ENCODE measurements at places on chromosomes 13 and 19.

GRCh38 chr13:91372911-91373310, 25.4 kb downstream of the MIR17HG start:
- no peak for DNase-seq

DNA sequence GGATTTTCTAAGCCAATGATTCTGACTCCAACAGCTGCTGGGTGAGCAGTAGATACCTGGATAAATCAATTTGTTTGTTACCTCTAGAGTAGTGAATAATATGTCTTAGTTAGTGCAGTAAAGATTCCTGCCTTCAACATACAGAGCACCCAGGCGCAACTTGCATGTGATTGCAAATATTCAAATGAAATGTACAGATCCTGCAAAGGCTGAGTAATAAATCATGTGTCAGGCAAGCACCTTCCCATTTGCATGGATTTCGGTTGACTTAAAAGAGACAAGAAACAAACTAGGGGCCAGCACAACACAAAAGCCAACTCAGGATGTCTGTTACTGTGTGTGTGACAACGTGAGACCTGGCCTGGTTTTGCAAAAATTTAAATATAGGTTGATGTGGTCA, 79.7 kb downstream of the TNFSF11 start:
- no peak for DNase-seq

- no peak for DNase-seq
Observed at GRCh38 chr13:57631596-57632275, at the start of gene PCDH17. TSS of gene PCDH17 (plus strand) at chr13:57631744. CDS start at chr13:57632547, 803 bp downstream.

GRCh38 chr19:55615543-55616394, 8.6 kb downstream of the ZNF784 start:
- DNase-seq, result no peak

- no peak for DNase-seq
Observed at GRCh38 chr19:31578326-31578725, 229.1 kb upstream of the TSHZ3 start.

- DNase-seq, result no peak
Observed at GRCh38 chr13:104586051-104586746, 1520.0 kb upstream of the SLC10A2 start.

- DNase-seq, result peak; percentile 62
Observed at GRCh38 chr13:42574435-42575311, 721 bp downstream of the TNFSF11 start.

- no peak for DNase-seq
Observed at GRCh38 chr13:83204886-83205285, 677.4 kb downstream of the SLITRK1 start.

DNA sequence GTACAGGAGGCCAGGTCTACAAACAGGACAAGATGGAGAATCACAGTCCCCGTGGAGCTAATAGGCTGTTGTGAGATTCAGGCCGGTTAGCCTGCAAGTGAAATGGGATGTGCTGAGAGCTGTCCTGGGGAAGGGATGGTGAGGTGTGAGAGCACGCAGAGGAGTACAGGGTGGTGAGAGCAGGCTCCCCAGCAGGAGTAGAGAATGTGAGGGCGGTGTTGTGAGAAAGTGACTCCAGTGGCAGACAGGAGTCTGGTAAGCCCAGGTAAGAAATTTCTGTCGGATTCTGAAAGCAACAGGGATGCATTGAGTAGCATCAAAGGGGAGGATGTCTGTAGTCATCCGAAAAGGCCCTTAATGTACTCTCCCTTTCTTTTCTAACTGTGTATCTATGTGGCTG, 50.7 kb upstream of the GPR183 start:
- DNase-seq, result no peak

DNA sequence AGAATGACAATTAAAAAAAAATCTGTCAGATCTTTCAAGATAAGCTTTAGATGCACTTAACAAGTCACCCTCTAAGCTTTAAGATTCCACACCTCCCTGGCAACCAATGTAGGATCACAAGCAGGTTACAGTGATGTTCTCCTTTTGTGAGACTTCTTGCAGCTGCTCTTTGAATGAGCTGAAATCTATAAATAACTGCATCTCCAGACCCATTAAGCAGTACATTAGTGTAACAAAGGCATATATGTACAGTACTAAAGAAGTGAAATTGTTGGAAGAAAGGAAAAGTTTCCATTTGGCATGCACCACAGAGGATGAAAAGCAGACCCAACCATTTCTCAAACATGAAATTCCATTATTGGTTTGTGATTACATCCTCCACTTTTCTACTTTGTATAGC, 364.7 kb downstream of the ENOX1 start:
- no peak for DNase-seq

GRCh38 chr19:2315818-2316353, 7.9 kb upstream of the LINGO3 start:
- DNase-seq, result no peak

- DNase-seq, result no peak
Observed at GRCh38 chr19:21134934-21135366, 6.9 kb upstream of the ZNF431 start.

DNA sequence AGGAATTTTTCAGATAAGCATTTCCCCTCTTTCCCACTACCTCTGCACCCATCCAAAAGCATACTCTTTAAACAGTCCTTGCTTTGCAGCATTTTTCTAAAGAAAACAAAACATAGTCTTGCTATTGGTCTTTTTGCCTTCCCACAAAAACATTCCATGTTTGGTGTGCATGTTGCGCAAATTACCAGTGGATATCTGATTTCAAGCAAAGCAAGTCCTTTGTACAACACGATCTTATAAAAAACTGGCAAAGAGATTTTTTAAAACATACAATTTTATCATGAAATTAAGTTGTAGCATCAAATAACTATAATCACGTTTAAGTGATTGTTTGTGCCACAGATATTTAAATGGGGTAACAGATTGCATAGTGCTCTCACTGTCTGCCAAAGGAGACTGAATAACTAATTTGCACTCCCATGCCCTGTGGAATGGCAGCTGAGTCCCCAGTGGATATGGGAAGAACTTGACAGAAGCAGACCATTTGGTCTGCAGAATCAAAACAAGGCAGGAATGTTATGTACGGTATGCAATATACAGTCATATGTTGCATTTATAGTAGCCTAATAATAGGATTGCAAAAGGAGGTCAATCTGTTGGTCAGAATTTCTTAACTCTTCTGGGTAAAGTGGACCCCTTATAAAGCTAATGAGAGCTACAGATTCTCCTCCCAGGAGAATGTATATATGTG, 285.7 kb downstream of the TBC1D4 start:
- no peak for DNase-seq

Measured in activated CD4-positive, alpha-beta T cell treated with anti-CD3 and anti-CD28 coated beads, Interleukin-2, amount 50 U/mL, for 24 hours (primary cell).